AG09309 (cell line): ENCODE measurements at places on chromosomes 4 and X.

DNA sequence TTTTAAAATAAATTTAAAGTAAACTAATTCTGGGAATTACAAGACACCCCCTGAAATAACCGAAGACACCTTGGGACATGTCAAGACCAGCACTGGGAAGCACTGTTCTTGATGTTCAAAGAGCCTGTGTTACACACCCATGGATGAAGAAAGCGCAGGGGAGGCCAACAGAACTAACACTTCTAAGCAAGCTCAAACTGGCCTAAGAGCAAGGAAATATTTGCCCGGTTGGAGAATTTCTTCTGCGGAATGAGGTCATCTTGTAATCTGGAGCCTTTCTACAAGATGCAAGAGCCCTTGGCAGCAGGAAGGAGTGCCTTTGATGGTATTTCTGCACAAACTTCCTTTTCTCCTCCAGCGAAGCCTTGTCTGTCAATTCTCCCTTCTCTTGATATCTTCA is 9.3 kb upstream of the EFHC2 start:
- DNase-seq: no peak

- DNase-seq: peak; percentile 57
Observed at GRCh38 chr4:106585915-106586349, 217.4 kb upstream of the GIMD1 start.

GRCh38 chr4:56741595-56741994 is 60.5 kb upstream of the HOPX start:
- DNase-seq: no peak

- DNase-seq: no peak
Observed at GRCh38 chrX:40143987-40144386, 46.2 kb upstream of the BCOR start.

DNA sequence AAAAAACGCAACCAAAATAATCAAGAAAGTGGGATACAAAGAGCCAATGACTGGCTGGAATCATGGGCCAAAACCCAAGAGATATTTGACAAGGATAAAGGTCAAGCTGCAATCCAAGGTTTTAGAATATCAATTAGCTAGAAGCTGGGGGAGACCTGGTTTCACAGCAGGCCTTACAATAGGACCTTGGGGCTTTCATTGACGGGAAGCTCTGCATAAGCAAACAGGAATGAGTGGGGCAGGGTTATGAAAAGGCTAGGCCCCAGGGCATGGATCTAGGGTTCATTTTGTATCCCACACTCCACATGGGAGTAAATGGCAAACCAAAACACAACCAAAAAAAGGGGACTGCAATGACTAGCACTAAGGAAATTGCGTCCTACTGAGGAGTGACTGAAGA is 215.3 kb downstream of the HS6ST2 start:
- no peak for DNase-seq

DNA sequence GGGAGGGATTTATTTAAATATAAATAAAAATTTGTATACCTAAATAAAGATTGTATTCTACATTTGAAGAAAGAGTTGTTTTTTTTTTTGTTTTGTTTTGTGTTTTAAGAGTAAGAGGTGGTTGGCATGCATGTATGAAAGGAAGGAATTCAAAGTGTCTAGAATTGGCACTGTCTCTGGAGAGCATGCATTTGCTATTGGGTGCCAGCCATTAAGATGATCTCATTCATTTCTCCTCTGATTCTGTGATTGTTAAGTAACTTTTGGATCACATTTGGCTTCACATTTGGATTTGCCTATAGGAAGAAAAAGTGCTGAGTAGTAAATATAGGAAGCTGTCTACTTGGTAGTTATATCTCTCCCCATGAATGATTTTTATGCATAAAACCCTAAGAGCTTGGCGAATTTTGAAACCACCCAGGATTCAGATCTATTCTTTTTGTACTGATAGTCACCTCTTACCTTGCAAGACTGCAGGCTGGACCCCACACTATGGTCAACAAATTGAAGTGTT is 7.8 kb upstream of the BOD1L1 start:
- DNase-seq: no peak

- DNase-seq: no peak
Observed at GRCh38 chrX:49139713-49140112, 16.2 kb upstream of the GPKOW start.

- no peak for DNase-seq
Observed at GRCh38 chr4:5458676-5459075, 249.7 kb downstream of the EVC2 start.

DNA sequence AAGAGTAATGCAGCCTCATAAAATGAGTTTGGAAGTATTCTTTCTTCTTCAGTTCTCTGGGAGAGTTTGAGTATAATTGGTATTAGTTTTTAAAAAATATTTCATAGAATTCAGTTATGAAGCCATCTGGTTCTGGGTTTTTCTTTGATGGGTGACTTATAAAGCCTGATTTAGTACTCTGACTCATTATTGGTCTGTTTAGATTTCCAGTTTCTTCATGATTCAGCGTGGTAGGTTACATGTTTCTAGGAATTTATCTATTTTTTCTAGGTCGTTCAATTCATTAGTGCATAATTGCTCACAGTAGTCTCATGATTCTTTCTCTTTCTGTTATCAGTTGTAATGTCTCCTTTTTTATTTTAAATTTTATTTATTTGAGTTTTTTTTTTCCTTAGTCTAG is 111.2 kb downstream of the CEP44 start:
- peak; percentile 31 for DNase-seq

- no peak for DNase-seq
Observed at GRCh38 chrX:119583431-119584059, 9.2 kb downstream of the UBE2A start.

DNA sequence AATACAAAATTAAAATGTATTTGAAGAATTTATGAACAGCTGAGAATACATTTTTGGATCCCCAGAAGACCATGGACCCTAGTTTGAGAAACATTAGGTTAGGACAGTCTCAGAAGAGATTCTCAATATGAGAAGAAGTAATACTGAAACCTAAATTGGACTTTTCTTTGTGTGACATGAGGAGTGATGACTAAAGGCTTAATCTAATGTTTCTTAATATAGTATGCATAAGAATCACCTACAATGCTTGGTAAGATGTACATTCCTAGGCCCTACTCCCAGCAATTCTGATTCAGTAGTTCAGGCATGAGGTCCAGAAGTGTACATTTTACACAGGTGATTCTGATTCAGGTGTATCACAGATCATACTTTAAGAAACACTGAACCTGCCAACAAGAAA is 31.6 kb upstream of the HUWE1 start:
- DNase-seq: no peak

- DNase-seq: no peak
Observed at GRCh38 chr4:110208419-110208818, 10.0 kb upstream of the ELOVL6 start.

DNA sequence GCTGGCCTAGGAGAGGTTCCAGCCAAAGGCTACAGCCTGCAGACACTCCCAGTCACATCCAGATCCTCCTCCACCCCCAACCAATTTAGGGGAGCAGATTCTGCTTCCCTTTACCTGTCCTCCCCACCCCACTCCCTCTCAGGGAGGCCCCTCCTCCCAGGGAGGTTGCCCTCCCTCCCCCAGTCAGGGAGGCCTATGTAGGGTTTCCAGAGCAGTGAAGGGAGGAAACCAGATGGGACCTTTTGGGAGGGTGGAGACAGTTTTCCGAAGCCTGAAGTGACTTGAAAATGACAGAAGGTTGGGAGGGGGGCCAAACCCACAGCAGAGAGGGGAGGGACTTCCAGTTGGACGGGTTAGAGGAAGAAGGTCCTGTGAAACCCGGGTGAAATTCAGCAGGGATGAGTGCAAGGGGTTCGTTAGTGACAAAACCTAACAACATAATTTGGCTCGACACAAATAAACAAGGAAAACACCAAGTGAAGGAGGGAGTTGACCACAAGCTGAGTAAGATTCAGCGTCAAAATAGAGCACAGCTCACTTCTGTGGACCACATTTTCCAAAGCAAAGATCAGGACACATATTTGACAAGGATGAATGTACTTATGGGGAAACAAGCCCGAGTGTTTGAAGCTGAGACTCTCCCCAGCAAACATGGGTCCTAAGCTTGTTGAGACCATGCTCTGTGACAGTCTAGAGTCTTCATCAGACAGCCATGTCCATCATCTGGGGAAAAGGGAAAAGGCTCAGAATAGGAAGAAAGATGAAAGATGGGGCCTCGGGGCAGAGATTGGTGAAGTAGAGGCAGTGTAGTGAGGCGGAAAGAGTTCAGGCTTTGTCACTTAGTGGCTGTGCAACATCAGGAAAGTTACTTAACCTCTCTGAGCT is 46.4 kb downstream of the PRPS1 start:
- no peak for DNase-seq

- DNase-seq: no peak
Observed at GRCh38 chr4:37664696-37665095, 21.5 kb downstream of the RELL1 start.

GRCh38 chr4:15648600-15648999 is 6.6 kb downstream of the FBXL5 start:
- DNase-seq: no peak

- DNase-seq: peak; percentile 78
Observed at GRCh38 chr4:153137159-153137558, 67.1 kb upstream of the TRIM2 start.

DNA sequence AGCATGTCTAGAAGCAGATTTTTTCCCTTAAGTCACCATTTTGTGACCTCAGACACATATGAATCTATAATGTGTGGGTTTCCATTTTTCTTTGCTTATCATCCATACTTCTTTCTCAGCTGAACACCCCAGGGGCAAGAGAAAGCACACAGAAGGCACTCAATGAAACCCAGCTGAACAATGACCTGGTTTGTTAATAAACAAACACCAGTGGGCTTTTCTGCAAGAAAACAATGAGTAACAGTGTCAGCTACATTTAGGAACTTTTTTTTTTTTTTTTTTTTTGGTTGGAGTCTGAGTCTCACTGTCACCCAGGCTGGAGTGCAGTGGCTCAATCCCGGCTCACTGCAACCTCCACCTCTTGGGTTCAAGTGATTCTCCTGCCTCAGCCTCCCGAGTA is 40.7 kb upstream of the KLF3 start:
- no peak for DNase-seq

DNA sequence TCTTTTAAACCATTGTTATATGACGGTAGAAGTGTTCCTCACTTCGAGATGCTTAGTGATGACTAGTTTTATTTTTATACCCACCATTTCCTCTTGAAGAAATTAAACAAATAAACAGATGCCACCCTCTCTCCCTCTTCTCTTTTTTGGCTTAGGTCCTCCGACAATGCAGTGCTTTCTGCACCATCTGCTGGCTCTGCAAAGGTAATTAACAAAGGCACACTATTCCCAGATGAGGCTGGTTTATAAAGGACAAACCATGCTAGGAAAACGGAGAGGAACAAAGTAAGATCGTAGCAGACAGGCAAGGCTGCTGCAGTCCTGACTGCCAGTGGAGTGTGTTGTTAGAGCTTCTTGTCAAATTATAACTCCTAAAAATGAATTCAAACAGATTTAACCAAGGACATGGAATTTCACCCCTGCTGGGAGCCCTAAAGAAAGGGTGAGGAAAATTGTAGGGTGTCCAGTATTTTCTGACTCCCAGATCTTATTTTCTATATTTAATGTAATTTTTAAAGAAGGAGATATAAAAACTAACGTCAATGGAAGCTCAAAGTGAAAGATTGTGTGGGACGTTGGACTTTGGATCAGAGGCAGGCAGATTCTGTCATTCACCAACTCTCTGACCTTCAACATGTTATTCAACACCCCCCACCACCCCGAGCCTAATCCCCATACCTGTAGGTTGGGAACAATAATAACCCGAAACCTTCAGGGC is 142.1 kb downstream of the CPEB2 start:
- no peak for DNase-seq

- no peak for DNase-seq
Observed at GRCh38 chr4:59200992-59201391, 1999.1 kb upstream of the ADGRL3 start.

DNA sequence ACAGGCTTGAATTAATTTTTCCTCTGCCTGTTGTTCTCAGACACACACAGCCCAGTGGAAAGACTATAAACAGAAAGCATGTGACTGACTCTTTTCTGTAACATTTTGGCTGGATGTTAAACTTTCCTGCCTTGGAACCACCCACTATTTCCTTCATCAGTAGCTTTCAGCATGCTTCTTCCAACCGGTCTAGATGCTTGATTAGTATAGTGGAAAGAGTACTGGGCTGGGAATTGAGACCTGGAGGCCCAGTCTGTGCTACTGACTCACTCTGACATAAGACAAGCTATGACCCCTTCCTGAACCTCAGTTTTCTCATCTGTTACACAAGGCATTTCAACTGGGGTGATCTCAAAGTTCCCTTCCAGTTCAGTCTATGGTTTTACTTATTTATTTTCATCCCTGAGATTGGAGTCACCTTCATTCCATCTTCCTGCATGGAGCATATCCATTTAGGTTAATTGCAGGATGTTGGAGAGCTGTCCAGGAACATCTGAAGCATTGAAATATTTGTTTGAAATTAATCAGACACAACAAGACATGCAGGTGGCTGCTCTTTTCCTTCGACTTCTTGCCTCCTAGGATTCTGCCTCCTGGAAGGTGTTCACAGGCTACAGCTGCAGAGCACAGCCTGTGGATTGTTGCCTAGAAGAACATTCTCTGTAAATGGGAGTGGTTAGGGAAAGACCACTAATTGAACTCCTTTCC is 173.4 kb downstream of the RTL9 start:
- DNase-seq: no peak

DNA sequence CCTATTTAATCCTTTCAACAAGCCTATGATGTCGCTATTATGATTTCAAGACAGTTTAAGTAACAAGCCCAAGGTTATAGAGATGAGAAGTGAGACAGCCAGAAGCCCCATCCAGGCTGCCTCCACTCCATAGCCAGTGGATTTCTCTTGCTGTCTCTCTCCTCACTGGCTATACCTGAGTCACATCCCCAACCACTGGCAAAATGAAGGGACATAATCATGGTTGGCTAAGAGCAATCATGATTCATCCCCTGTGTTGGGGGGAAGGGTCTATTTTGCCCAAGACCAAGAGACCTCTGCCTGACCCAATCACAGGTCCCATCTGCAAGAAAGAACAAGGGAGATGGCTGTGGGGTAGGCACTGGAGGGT is 334.9 kb upstream of the GATB start:
- no peak for DNase-seq

DNA sequence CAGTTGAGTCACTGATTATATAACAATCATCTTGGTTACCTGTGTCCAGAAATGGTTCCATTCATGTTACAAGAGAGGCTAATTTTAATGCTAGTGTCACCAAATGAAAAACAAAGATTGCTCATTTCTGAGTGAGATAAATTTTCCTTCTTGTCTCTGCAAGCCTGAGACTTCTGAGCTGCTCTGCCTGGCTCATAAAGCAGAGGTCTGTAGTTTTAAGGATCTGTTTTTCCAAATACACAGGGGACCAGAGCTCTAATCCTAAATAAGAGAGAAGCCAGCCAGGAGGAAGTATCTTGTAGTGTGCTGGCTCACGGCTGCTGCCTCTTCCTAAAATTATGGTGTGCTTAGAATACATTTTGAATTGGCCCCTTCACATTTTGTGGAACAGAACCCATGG is 42.6 kb downstream of the CLDN34 start:
- DNase-seq: no peak

- no peak for DNase-seq
Observed at GRCh38 chr4:29852537-29852936, 867.6 kb upstream of the PCDH7 start.

- peak; percentile 46 for DNase-seq
Observed at GRCh38 chrX:76183289-76184049, 10.6 kb downstream of the PBDC1 start.
